Aorta (tissue), 5 donors: ENCODE measurements at places on chromosomes 3 and 15.

DNA sequence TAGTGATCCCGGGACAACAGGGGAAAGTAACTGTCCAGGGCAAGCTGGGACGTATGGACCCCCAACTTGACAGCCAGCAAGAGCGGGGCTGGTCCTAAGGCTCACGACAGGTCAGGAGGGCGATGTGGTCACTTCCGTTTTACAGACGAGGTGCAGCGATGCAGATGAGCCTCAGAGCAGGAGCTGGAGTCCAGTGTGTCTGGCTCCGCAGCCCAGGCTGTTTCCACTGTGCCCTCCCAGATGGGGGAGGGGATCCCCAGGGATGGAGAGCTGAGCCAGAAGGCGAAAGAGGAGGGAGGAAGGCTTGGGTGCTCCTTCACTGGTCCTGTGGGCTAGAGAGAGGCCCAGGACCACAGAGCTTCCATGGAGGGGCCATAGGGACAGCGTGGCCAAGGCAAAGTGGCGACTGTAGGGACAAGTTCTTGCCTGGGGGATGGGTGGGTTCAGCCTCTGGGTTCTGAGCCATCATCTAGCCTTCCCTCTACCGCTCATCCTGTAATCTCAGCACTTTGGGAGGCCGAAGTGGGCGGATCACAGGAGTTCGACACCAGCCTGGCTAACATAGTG is 5.7 kb downstream of the SNX33 start:
- no peak for DNase-seq

GRCh38 chr3:39184081-39184967 is 8.1 kb downstream of the XIRP1 start:
- no peak for DNase-seq

- DNase-seq: no peak
These were observed 14.8 kb downstream of the CRYGS start for GRCh38 chr3:186529201-186529999.

DNA sequence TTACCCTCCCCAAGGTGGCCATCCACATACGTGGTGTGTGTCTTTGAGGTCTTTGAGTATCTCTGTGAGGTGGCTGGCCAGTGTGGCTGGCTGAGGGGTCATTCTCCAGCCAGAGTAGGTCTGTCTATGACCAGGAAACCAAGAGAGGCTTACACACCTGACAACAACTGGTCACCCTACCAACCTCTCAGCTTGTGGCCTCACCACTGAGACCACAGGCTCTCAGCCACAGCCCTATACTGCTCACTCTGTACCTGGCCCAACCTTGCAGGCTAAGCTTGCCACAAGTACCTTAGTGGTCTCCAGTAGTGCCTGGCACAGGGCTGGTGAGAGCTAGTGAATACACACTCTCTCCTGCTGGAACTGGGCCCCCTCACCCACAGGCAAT is 5.1 kb downstream of the HEMK1 start:
- DNase-seq: no peak

DNA sequence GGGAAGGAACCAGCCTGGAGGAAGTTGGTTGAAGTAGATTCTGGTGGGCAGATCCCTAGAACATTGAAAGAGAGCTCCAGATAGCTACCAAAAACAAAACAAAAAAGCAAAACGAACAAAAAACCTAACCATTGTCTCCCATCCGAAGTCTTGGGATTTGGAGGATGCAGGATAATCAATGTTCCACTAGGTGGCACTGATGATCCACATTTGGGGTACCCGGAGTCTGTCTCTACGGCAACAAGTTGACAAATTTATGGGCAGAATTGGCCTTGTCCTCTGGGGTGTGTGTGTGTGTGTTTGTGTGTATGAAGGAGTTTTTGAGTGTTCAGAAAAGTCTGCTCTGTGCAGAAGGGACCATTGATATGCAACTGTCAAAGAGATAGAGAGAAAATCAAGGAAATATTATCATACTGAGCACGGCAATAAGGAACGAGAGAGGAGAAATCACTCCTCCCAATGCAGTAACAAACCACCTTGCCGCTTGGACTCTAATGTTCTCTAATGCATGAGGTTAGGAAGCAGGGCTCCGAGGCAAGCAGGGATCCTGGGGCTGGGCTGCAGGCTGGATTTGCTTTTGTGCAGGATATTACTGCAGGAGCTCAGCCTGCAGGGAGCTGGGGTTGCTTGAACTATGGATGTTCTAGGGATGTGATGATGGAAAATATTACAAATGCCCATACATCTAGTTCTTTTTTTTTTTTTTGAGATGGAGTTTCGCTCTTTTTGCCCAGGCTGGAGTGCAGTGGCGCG is 59.8 kb upstream of the KLHL25 start:
- no peak for DNase-seq

- DNase-seq: no peak
These were observed 189.1 kb upstream of the ALCAM start for GRCh38 chr3:105177576-105177975.

- no peak for DNase-seq
These were observed 57.8 kb upstream of the C15orf39 start for GRCh38 chr15:75143738-75144334.
